ENCODE measurements at places on chromosomes 2 and 18.

- DNase-seq: no peak
These were observed 122.6 kb upstream of the CTDP1 start for GRCh38 chr18:79556829-79557585.

GRCh38 chr2:166419616-166419934, 43.8 kb upstream of the SCN9A start:
- no peak for DNase-seq

DNA sequence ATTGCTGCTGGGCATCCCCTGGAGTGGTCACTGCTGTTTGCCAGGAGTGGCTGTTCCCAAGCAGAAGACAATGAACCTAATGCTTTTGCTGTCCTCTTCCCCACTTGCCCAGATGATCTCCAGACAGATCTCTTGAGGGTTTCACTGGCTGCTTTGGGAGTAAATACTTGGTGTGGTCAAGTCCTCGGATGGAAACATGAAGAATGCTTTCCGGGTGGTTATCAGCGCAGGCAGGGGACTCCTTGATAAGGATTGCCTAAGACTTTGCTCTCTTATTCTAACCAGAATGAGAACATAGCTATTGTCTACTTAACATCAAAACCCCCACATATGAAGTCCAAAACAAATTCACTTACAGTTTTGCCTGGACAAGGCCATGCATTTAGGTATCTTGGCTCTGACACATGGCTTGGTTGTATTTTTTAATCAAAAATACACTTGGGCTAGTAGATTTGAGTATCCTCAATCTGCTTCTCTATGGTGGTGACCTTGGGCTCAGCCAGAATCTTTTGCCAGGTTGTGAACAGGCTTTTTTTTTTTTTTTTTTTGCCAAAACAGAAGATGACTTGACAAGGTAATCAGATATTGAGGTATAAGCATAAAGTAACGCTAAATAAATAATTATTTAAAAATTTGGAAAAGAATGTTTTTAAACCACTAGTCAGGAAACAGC, 34.8 kb upstream of the MYO3B start:
- no peak for DNase-seq

DNA sequence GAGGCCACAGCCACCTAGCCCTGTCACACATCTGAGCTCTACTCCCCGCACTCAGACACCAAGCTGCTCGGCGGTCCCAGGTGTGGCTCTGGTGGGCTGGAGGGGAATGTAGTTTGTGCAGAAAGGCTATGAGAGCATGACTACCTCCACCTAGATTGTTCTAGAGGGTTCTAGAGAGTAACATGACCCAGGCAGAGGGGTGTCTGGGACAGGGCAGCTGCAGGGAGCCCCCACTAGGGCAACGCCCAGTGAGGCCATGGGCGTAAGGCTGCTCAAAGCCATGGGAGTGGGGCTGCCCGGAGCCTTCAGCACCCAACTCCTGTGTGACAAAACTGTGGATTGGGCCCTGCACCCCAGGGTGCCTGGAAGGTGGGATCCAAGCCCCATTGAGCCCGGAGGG, 511.4 kb upstream of the MYT1L start:
- no peak for DNase-seq

DNA sequence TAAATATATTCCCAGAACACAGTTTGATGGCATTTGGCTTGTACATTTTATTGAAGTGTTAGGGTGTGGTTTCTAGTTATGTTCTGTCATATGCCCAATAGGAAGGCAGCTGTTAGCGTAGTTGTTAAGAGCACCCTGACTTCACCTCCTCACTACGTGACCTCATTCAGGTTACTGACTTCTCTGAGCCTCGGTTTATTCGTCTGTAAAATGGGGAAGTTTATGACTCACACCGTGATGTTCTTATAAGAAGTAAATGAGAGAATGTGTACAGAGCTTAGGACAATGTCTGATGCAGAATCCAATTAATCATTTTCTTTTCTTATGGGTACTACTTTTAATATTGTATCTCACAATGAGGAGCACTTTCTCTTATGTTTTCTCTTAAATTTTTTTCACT, 226.0 kb downstream of the PTPRM start:
- DNase-seq: no peak

GRCh38 chr2:138306626-138307025, 194.9 kb upstream of the SPOPL start:
- no peak for DNase-seq

DNA sequence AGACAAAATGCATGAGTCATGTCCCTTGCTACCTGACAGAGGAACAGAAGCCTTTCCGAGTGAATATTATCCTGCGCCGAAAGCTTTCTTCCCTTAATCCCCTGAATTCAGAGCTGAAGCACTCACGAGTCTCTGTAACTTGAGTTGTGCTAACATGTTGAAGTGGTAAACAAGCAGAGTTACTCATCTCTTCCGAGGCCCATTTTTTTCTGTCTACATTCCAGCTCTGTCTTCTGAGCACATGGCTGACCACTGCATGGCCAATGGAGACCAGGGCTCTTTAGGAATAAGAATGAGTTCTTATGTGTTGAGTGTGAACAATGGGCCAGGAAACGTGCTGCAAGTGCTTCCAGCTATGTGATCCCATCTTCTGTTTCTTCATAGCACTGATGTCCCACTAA, 73.1 kb upstream of the PID1 start:
- DNase-seq: no peak

DNA sequence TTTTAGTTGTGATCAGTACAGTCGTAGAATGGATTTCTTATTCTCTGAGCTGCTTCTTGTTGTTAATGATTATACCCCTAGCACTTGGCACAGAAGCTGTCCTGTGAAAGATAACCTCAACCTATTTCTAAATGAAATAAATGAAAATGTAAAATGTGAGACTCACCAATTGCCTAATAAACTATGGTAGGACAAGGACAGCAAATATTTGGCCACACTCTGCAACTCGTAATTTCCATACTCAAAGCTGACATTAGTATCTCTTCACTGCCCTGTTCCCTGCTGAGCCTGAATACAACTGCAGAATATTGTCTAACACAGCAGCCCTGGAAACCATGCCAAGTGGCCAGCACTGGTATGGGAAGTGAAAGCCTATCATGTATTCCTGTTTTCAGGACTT, 34.5 kb downstream of the TMEM182 start:
- no peak for DNase-seq

DNA sequence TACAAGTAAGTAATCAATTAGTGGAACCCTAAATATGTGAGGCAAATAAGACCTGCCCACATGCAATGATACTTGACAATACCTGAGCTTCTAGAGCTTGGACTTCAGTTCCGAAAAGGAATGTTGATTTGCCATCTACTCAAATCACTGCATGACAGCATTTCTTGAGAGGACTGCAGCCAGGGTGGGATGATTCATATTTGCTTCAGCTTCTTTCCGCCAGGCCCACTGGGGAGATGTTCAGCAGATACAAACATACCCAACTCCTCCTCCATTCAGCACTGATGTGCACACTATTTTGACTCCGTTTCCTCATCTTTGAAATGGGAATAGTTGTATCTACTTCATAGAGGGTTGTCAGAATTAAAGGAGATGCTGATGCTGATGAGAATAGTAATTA, 28.8 kb upstream of the TMEM177 start:
- no peak for DNase-seq

GRCh38 chr2:219946529-219946928, 319.1 kb downstream of the SLC4A3 start:
- no peak for DNase-seq

- no peak for DNase-seq
These were observed 26.6 kb upstream of the LANCL1 start for GRCh38 chr2:210503001-210503623.

- no peak for DNase-seq
These were observed 204.4 kb downstream of the MCFD2 start for GRCh38 chr2:46711156-46711555.

Measured in T-helper 22 cell (primary cell).